ENCODE measurements at places on chromosomes 4 and X. TPM values are rescaled to one million over a fixed set of nuclear protein-coding genes. Genes with fewer than 3 reads are reported as not detected.

- no peak for DNase-seq
- peaks cover 3% of the 10 kb centered on the region for H3K4me1 ChIP-seq
- H3K4me3 ChIP-seq, result no peak overlapping the region
- no peak overlapping the region for H3K27ac ChIP-seq
- no peaks in the 10 kb centered on the region for H3K27me3 ChIP-seq
These were observed 99.5 kb upstream of the KLHL13 start for GRCh38 chrX:118216087-118216486.

GRCh38 chr4:181330654-181331201 lies 912.5 kb upstream of the TENM3 start:
- no peaks in the 10 kb centered on the region for H3K36me3 ChIP-seq
- H3K4me3 ChIP-seq, result no peak overlapping the region
- H3K27ac ChIP-seq, result no peak overlapping the region
- no peaks in the 10 kb centered on the region for H3K4me1 ChIP-seq
- no peaks in the 10 kb centered on the region for H3K27me3 ChIP-seq

DNA sequence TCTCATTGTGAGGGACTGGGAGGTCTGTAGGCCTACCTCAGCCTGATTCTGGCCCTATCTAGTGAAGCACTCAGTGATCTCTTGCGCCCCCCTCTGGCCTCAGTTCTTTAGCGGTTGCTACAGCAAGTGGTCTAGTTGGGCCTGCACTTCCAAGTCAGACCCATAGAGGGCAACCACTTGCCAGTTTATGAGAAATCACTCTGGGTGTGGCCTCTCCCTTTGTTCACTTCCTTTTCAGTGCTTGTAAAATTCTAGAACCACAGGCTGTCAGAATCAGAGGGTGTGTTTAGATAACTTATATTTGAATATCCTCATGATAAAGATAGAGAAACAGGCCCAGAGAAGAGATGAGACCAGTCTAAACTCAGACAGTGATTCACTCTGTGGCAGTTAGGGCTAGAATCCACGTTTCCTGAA lies 60.9 kb upstream of the LAS1L start:
- peak; percentile 92 for DNase-seq
- no peak overlapping the region for H3K4me3 ChIP-seq
- H3K27me3 ChIP-seq, result no peaks in the 10 kb centered on the region
- H3K36me3 ChIP-seq, result no peaks in the 10 kb centered on the region
- no peak overlapping the region for H3K27ac ChIP-seq

The OPN1MW3 gene
- total RNA-seq, result not detected

DNA sequence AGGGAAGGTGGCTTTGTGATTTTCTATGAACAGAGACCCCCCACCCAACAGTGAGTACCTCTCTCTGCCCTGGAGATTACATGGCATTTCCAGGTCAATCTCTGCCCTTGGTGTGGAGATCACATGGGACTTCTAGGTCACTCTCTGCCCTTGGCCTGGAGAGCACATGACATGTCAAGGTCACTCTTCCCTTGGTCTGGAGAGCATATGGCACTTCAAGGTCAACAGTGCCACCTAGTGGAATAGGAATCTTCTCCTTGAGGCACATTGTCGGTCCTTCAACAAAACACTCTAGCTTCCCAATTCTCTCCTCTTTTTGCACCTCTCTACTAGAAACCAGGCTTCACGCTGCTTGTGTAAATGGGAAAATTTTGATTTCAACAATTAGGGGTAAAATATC lies 66.2 kb upstream of the TACR3 start:
- no peak overlapping the region for H3K4me3 ChIP-seq
- no peaks in the 10 kb centered on the region for H3K36me3 ChIP-seq
- H3K27ac ChIP-seq, result no peak overlapping the region
- H3K27me3 ChIP-seq, result no peaks in the 10 kb centered on the region
- H3K4me1 ChIP-seq, result no peaks in the 10 kb centered on the region
- DNase-seq, result peak; percentile 74

The ZAR1 gene
- not detected for total RNA-seq

- H3K27me3 ChIP-seq, result no peaks in the 10 kb centered on the region
- no peak overlapping the region for H3K27ac ChIP-seq
- no peak for DNase-seq
- no peak overlapping the region for H3K4me3 ChIP-seq
- peaks cover 9% of the 10 kb centered on the region for H3K4me1 ChIP-seq
These were observed 37.2 kb downstream of the HPF1 start for GRCh38 chr4:169720529-169720928.

- no peak overlapping the region for H3K27ac ChIP-seq
- H3K27me3 ChIP-seq, result no peaks in the 10 kb centered on the region
- DNase-seq, result no peak
- peaks cover 80% of the 10 kb centered on the region for H3K4me1 ChIP-seq
- no peak overlapping the region for H3K4me3 ChIP-seq
- no peaks in the 10 kb centered on the region for H3K36me3 ChIP-seq
These were observed 5.2 kb downstream of the KLF3 start for GRCh38 chr4:38669208-38669607.

The PDCL2 gene
- total RNA-seq, result not detected
